ENCODE measurements at places on chromosomes 7 and 10.

DNA sequence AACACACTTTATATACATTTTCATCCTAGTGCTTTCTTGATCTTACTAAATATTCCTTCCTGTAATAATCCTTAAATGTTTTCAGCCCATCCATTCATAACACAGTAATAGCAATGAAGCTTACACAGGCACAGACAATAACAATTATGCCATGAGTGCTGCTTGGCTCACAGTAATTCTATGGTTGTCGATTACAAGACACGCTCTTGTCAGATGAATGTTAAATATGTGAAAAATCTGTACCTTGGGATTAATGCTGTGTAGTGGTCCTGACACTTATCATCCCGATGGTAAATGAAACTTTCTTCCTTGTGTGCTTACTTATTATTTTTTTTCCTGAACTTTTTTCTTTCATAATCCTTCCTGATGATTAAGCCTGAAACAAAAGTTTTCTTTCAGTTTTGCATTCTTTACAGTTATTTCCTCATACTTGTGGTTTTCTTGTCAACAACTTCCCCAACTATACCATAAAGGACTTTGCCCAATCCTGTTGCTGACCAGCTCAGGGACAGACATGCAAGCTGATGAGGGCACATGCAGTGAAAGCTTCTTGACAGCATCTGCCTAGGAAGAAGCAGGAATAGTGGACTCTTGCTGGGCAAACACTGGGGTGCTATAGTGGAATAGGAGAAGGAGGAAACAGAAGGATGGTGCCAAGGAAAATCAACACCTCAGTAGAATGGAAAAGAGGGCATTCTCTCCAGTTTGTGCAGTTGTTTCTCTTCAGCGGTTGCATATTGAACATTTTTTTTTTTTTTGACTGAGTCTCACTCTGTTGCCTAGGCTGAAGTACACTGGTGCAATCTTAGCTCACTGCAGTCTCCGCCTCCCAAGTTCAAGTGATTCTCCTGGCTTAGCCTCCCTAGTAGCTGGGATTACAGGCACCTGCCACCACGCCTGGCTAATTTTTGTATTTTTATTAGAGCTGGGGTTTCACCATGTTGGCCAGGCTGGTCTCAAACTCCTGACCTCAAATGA is 6.7 kb upstream of the MGAM2 start:
- DNase-seq, result peak; percentile 25

DNA sequence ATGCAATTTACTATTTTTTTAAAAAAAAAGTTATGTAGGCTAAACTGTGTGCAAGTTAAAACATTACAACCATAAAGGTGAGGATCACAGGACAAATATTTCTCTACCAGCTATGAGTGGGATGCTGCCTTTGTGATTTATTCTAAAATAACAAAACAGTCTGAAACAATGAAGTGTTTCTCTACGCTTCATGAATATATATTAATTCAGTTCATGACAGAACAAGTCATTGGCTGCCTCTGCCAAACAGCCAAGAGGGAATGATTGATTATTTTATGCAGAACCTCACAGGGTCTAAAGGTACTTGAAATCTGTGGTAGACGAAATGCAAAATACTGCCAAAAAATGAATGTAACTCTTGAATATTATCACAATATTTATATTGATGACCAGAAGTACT is 29.0 kb upstream of the SOSTDC1 start:
- peak; percentile 7 for DNase-seq

DNA sequence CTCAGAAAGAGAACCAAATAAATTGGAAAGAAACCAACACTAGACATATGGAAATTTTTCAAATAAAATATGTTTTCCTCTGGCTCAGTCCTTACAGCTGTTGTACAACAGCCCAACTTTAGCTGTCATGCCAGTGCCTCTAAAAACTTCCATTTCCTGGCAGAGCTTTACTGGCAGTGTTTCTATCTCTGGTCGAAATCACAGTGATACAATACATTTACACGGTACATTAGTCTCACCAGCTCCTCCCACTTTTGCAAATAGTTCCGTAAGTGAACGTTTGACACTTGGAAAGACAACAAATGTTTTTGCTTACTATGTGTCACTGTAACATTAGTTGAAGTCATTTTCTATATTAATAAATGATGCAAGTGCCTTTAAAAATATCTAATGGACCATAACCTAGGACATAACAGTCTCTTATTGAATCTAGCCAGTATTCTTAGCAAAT is 29.8 kb downstream of the BCAP29 start:
- no peak for DNase-seq

GRCh38 chr10:59550061-59550460 is 159.6 kb downstream of the SLC16A9 start:
- DNase-seq, result no peak

DNA sequence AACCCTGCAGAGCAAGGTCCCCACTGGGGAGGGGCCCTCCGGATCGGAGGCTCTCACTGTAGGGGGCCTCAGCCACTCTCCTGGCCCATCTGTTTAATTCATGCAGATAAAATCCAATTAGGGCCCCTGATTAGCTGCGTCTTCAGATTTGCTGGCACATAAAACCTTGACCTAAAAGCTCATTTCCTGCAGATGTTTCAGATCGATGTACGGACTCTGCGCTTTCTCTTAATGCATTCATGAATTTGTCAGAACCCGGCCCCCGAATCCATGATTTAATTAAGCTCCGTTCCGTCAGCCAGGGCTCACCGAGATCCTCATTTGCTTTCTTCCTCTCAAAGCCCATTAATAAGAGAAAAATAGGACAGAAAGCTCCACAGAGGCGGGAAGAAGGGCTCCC is 40.0 kb upstream of the FOXL3 start:
- no peak for DNase-seq

GRCh38 chr10:62402508-62402907 is 28.3 kb downstream of the ZNF365 start:
- DNase-seq, result no peak

DNA sequence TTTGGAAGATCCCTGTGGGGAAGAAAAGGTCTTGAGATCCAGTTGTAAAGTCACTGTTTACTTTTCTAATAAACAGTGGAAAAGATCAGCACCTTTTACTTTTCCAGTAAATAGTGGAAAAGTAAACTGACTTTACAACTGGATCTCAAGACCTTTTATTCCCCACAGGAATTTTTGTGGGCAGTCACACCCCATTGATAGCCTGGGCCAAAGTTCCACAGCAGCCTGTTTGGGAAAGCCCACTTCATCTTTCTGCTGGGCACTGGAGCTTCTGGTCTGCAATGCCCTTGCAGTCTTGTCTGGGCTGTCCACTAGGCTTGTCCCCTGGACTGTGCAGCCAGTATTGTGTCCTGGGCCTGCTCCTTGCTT is 50.2 kb downstream of the ADCY1 start:
- no peak for DNase-seq

Data from umbilical cord (tissue), 2 donors.